Spinal cord (tissue), 10 donors: ENCODE measurements at places on chromosomes 2 and 18. TPM values are rescaled to one million over a fixed set of nuclear protein-coding genes. Genes with fewer than 3 reads are reported as not detected.

GRCh38 chr2:10331702-10332401 is 29.1 kb downstream of the HPCAL1 start:
- DNase-seq = no peak

- DNase-seq = no peak
Measured at GRCh38 chr2:35415282-35415681, 940.3 kb upstream of the CRIM1 start.

DNA sequence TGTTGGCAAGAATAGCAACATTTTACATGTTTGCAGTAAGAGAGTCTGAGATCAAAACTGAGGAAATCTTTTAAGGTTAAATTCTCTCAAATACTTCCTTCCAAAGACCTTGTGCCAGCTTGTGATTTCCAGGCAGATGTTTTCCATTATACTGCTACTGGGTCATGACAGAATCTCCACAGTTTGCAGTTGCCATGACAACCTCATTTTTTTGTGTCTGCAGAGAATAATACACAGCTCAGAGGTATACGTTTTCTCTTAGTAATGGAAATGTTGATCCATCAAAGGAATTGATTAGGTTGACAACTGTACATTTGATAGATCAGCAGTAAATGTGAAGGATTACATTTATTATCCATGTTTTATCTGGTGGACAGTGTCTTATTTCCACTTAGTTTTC is 29.1 kb upstream of the CSRNP3 start:
- peak; percentile 63 for DNase-seq

DNA sequence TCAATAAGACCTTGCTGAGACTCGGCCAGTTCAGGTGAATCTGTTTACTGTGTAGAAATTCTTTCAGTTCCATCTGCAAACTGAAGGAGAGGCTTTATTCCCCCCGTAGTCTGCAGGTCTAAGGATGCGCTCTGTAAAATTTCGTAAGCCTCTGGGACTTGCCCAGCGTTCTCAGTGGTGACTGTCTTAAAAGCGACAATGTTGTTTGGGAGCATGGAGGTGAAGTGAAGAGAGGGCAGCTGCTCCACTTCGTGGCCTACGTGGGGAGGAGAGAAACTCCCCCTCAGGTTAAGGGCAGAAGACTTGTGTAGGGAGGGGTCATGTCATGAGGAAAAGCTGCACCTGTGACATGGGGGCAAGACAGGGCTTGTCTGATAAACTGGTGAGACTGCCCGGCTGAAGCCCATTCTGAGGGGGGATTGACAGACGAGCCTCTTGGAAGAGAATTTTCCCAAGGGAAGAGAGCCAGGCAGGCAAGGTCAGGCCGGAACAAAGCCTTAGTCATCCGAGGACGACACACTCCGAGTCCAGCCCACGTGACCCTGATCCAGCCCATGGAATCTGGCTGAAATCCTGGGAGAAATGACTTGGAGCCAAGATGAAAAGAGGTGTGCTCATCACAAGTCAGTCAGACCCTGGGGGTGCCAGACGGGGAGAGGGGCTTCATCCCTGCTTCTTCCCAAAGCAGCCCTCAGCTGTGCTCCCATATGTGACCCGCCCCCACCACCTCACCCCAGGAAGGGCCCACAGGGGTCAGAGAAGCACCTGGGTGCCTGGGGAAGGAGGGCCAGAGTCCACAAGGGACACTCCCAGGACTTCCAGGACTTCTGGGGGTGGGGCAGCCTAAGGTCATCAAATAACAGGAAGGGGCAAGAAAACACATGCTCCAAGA is 88.5 kb upstream of the SH3BP4 start:
- peak; percentile 56 for DNase-seq

DNA sequence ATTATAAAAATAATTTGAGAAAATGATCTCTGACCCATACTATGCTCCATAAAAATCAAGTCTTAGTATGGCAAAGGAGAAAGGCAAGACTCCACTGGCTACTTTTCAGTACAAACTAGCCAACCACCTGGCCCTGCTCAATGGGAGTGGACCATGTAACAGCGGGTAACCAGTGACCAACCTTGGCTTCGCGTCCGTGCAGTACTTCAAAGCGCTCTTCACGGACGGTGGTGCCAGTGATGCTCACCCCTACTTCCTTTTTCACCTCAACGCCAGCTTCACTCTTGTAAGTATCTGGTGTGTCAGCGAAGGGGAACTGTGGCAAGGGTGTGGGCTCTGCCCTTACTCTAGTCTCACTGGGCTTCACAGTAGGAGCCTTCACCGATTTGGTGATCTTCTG is 23.3 kb downstream of the TTN start:
- no peak for DNase-seq

DNA sequence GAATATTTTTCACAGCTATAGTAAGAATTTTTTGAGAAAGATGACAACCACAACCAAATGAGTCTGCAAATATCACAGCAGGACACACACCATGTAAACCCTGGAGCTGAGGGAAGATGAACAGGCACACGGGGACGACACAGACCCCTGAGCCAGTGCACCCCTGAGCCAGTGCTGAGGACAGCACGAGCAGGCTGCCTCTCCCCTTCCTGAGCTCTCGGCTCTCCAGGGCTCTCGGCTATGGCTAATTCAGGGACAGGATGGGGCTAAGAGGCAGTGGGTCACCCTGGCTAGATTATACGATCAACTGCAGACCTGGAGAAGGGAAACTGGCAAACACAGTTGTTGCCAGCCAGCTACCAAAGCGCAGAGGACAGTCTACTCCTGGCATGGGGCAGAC is 41.4 kb downstream of the TGFBRAP1 start:
- no peak for DNase-seq

- no peak for DNase-seq
Measured at GRCh38 chr18:36757991-36758390, 70.8 kb downstream of the TPGS2 start.

DNA sequence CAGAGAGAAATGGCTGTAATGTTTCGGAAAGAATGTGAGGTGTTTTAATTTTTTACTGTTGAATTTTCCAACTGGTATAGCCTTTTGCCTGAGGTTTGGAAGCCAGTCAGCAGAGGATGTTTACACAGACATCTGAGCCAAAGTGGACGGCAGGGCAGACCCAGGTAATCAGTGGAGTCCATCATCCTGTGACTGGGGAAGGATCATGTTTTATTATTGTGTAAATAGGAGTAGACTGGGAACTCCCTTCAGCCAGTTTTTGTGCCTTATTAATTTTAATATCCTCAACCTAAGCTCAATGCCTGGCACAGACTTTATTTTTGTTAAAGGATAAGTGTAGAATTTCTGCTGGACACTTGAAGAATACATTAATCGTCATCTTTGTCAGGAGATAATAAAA is 142.0 kb upstream of the GAREM1 start:
- DNase-seq = no peak

- DNase-seq = no peak
Measured at GRCh38 chr18:60895181-60895580, 438.0 kb upstream of the CDH20 start.

DNA sequence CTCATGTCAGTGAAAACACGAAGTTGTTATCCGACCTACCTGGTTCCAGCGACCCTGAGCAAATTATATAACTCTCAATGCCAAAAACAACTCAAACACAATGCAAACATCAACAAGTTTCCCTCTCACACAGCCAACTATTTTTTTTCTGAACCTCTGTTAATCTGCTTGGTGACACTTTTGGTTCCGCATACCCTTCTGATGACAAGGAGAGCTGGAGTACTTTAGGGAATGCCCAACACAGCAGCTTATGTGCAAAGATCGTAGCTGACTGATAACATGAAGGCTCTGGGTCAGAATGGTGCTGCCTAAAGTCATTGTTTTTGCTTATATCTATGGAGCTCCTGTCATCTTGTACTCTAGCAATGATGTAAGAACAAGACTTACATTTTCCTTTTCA is 72.7 kb upstream of the CCDC68 start:
- no peak for DNase-seq

- DNase-seq = no peak
Measured at GRCh38 chr2:196205881-196206435, 34.6 kb upstream of the STK17B start.

DNA sequence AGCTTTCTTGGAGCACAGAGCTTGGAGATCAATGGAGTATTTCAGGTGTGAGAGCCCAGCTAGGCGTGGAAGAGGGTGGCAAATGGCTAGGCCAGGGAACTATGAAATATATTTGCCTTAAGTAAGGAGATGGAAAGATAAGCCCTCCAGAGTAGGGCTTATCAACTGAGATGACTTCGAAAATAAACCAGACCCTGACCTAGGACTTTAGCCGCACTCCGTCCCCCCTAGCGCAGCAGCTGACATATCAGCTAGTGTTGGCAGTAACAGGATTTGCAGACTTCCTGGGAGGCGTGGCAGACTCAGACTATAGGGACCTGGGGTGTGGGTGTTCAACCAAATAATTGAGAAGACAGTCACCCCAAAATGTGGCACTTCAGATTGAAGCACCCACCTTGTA is 127.7 kb upstream of the EPAS1 start:
- no peak for DNase-seq

DNA sequence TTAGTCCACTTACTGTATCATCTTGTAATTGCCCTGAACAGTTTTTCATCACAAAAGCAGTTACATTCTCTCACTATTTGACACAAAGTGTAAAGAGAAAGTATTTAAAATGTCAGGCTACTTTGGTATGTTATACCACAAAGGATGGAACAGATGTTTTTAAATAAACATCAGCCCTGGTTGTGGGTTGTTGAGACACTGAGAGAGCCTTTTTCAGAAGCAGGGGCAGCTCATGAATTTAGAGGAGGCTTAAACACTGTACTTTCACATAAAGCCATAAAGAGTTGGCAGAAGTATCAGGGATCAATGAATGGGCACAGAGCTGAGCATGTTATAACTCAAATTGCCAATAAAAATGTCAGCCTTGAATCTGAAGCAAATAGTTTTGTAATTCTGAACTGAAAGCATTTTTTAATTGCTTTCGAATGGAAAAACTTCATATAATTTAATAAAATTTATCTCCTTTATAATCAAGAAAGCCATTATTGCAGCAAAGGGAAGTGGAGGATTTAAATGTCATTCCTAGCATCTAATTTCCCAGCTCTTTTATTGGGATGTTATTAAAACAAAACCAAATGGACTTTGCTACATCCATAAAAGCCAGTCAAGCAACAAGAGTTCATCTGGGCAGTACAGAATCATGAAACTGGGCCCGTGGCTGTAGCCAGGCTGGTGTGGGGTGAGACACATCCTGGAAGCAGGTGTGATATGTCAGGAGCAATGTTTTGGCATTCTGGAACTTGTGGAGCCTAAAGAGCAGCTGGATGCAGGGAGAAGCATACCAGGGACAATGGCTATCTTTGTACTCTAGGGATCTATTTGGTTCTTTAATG is 95.1 kb upstream of the NT5C1B start:
- no peak for DNase-seq

- DNase-seq = no peak
Measured at GRCh38 chr18:42196651-42197050, 241.6 kb downstream of the PIK3C3 start.

- DNase-seq = no peak
Measured at GRCh38 chr2:209367075-209367747, 56.6 kb upstream of the MAP2 start.

GRCh38 chr2:10352361-10352760 is 49.7 kb downstream of the HPCAL1 start:
- DNase-seq = no peak

GRCh38 chr2:20165677-20166509 is 59.0 kb downstream of the SDC1 start:
- DNase-seq = no peak

DNA sequence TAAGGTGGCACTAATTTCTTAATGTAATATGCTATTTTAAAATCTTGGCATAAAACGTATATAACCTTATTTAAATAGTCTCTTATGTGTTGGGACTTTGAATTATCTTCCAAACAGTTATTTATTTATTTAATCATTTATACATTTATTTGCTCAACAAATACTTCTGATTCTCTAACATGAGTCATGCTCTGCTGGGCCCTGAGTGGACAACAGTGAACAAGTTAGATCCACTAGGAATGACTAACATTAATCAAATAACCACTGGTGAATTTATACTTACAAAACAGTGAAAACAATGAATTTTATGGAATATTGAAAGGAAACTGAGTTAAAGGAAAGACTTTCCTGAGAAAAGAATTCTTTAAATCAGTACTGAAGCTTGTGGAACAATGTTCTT is 1257.2 kb upstream of the CHAC2 start:
- no peak for DNase-seq

DNA sequence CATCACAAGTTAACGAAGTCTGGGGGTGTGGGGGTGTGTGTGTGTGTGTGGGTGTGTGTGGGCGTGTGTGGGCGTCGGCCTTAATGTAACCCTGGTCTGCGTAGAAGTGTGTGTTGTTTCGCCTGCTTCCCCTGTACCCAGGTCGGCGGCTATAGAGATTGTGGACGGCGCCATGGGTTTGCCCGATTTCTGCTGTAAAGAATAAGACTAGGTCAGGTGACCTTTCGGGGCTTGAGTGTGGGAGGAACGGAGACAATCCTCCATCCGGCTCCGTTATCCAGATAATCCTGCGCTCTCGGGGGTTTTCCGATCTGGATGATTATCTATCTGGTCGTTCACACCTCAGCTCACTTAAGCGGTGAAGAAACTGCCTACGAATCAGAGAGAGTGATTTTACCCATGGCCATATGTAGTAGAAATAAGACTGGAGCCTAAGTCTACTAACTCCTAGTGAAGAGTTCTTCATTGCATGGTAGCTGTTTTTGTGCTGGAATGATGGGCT is 543 bp downstream of the HADHB start:
- DNase-seq = no peak

DNA sequence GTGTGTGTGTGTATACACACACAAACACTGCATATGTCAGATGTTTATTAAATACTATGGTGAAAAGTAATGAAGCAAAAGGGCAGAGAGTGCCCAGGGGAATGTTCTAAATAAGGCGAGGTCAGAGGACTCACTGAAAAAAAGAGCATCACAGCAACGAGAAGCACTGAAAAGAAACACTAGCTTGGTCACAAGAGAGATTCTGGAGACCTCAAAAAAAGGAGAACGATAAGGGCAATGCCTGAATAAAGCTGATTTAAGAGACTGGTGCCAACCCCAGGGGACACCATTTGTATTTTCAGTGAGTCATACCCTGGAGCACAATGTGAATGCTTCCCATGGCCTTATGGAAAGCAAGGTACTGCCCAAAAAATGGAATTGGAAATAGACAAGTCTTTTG is 14.5 kb downstream of the SLC40A1 start:
- DNase-seq = no peak

DNA sequence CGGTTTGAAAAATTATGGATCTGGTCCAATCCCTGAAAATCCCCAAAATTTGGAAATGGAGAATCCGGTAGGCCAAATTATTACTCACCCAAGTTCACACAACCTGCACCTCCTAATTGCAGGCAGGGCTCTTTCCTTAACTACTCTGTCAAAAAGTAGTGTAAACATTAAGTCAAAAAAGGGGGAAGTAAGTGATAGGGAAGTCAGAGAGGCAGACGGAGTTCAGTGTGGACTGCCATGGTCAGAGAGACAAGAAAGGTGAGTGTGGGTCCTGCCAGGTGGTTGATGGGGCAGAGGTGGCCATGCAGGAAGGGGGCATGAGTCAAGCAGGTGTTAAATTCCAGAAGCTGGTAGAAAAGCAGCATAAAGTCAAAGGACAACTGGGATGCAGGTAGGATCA is 104.7 kb upstream of the STPG4 start:
- no peak for DNase-seq

Gene PROM2
- total RNA-seq = 0.99 TPM

Gene SAG
- not detected for total RNA-seq

Gene GIGYF2
- total RNA-seq = 81.5 TPM

Gene C2orf80
- total RNA-seq = 15.7 TPM

Gene PPP3R1
- total RNA-seq = 23.8 TPM

Gene C2orf15
- total RNA-seq = 2.8 TPM

Gene ERBB4
- total RNA-seq = 21.6 TPM

Gene HAAO
- total RNA-seq = 12.7 TPM

Gene IL18R1
- total RNA-seq = 2.1 TPM

Gene ACVR1C
- 1.9 TPM for total RNA-seq

Gene MROH2A
- total RNA-seq = not detected

Gene E2F6
- total RNA-seq = 15.2 TPM

Gene KCNE4
- total RNA-seq = 23.8 TPM

Gene FHOD3
- total RNA-seq = 51.8 TPM
